Nucleus accumbens (tissue), 56 donors: ENCODE measurements at places on chromosomes 12 and 14.

DNA sequence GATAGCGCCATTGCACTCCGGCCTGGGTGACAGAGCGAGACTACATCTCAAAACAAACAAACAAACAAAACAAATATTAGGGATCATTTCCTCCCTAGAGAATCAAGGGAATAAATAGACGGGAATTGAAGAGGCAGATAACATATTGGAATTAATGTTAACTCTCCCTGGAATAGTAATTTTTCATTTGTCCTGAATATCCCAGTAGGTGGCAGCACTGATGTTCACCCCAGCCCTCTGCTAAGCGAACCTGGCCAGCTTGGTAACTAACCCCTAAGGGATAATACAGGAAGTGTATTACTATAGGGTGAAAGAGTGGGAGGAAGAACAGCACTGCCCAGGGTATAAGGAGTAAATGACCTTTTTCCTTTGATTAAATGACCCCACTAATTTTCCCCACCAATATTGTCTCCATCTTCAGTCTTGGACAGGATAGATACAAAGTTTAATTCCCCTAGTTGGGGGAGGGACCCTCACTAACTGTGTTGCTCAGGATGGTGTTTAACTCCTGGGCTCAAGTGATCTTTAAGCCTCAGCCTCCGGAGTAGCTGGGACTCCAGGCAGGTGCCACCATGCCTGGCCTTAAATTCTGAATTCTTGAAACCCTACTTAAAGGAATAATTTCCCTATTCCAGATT is 40.5 kb downstream of the SLC2A14 start:
- no peak for DNase-seq

DNA sequence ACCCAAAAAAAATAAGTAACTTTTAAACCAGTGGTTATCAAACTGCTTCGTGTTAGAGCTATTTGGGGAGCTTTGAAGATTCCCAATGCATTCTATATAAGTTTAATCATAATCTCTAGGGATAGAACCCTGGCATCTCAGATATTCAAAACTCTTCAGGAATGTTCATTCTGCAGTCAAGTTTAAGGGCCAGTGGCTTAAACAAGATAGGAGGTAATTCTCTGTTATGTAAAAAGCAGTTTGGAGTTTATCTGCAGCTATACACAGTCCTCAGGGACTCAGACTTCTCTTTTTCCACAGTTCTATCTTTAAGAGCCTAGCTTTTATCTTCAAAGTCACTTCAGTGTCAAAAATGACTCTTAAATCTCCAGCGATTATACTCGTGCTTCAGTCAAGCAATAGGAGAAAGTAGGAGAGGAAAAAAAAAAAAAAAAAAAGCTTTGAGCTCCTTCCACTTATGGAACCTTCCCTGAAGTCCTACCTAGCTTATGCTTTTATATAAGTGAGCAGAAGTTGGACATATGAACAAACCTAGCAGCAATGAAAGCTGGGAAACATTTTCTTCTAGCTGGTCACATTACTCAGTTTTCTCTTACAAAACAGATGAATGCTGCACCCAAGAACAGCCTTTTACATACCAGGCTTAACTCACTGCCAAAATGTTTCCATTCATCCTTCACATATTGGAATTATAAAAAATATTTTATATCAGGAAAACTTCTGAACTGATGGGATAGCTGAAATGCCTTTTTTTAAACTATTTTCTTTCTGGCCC is 302.8 kb downstream of the FSCB start:
- no peak for DNase-seq

GRCh38 chr12:66692170-66692569 is 13.3 kb upstream of the GRIP1 start:
- no peak for DNase-seq

DNA sequence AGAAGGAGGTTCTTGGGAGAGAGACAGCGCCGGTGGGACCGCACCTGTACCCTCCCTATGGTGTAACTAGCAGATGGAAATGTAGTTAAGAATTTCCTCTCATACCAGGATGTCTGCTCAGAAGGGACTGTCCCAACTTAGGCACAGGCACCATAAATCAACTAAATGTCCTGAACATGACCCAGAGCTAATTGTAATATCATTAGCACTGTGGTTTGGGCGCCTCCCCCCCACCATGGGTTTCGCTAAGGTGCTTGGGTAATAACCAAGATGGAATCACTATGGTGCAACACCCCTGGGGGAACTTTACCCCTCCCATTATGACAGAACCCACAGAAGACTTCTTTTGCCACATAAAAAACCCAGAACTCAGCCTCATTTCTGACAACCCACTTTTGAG is 15.9 kb downstream of the ZNF641 start:
- DNase-seq: no peak

GRCh38 chr12:64912516-64913255 is 88.2 kb downstream of the TBC1D30 start:
- DNase-seq: no peak

- DNase-seq: no peak
Measured at GRCh38 chr12:50394469-50395029, 1.9 kb downstream of the FAM186A start.

- DNase-seq: no peak
Measured at GRCh38 chr12:132550830-132551640, 59.3 kb downstream of the LRCOL1 start.

- no peak for DNase-seq
Measured at GRCh38 chr12:95740751-95741150, 49.8 kb downstream of the NTN4 start.

- no peak for DNase-seq
Measured at GRCh38 chr12:124097701-124098100, 124.7 kb downstream of the ZNF664 start.

DNA sequence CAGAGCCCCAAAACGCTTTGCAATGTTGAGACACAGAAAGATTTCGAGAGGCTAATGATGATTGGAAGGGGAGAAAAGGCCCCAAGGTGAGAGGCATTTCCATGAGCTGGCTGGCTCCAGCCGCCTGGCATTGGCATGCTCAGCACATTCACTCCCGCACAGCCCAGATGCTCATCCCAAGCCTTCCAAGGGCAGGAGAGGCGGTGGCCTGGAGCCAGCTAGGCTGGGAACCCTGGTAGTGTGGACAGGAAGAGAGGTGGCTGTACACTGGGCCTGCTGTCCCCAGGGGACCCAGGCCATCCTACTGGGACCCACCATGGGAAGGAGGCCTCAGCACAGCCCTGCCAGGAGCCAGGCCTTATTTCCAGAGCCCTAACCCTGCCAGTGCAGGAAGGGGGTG is 72.2 kb downstream of the SPTB start:
- DNase-seq: no peak

DNA sequence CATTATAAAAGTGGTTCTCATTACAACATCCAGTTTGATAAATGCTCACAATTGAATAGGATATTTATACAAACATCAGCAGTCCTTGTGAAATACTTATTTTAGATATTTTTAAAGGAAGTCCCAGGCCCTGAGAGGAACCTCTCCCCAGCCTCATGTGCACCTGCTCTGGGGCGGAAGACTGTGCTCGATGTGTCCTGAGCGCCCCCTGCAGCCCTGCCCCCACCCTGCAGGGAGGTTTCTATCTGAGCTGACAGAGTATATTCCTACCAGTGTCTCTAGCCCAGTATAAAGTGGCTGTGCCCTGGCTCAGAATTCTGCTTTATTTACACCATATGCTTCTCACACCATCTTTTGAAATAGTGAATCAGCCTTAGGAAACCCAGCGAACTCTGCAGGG is 1349.1 kb downstream of the TMEM121 start:
- no peak for DNase-seq

DNA sequence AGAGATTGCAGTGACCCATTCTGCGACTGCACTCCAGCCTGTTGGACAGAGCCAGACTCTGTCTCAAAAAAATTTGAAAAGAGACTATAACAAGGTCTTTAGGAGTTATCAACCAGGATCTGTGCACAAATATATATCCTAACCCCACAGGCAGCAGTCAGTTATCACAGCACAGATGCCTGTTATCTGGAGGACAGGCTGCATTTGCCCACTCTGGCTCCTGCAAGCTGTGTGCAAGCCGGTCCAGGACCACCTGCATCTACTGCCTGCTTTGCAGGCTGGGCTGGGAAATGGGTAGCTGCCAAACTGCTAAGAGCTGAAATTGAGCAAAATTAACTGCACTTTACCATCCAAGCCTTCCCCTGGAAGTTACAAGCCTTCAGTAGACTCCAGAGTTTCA is 21.4 kb upstream of the RCOR1 start:
- DNase-seq: no peak

GRCh38 chr12:71214511-71215285 is 56.9 kb upstream of the TSPAN8 start:
- no peak for DNase-seq

- no peak for DNase-seq
Measured at GRCh38 chr12:7856516-7856915, 16.2 kb downstream of the SLC2A14 start.

- no peak for DNase-seq
Measured at GRCh38 chr14:67882986-67883555, 63.5 kb downstream of the RAD51B start.

GRCh38 chr14:23392613-23393012 is 15.5 kb downstream of the MYH6 start:
- DNase-seq: no peak

- no peak for DNase-seq
Measured at GRCh38 chr12:130127532-130127911, 34.7 kb upstream of the FZD10 start.

GRCh38 chr12:8590842-8591545 is 21.7 kb downstream of the AICDA start:
- no peak for DNase-seq

DNA sequence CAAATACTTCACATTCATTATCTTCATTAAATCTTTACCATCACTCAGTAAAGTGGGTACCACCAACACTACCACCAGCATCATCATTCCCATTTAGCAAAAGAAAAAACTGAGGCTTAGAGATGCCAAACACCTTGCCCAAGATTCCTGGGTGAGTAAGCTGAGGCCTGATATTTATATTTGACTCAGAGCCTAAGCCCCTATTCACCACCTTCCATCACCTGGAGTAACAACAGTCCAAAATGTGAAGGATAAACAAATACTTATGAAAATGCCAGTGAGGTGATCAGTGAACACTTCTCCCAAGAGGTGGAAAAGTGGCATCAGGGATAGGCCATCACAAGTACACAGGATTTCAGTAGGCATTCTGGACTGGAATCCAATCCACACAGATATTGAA is 3.7 kb downstream of the SLC38A1 start:
- no peak for DNase-seq

DNA sequence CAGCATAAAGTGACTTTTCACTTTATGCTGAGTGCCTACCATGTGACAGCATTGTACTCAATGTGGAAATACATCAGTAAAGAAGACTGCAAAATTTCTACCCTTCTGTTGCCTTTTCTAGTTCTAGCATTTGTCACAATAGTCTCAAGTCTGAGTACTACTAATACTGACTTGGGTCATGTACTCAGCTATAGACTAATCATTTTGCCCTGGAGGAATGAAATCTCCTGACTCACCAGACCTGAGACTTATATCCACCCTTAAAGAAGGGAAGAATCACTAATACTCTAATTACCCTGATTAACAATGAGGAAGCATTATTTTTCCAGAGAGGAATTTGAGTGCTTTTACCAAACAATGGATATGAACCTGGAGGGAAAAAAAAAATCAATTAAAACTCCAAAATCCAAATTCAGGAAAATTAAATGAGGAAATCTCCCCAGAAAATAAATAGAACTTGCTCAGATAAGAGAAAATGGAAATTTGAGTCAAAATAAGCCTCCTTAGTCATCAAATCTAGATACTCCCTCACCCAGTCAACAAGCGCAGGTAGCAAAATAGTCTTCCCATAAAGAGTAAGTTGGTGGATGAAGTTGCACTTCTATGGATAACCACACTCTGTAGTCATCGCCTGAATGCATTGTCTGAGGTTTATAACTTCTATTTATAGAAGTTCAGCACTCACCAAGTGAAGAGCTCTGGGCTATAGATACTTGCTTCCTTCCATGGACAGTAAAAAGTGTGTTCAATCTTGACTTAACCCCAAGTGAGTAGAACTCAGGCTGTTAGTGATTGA is 386.6 kb downstream of the SYT1 start:
- no peak for DNase-seq

DNA sequence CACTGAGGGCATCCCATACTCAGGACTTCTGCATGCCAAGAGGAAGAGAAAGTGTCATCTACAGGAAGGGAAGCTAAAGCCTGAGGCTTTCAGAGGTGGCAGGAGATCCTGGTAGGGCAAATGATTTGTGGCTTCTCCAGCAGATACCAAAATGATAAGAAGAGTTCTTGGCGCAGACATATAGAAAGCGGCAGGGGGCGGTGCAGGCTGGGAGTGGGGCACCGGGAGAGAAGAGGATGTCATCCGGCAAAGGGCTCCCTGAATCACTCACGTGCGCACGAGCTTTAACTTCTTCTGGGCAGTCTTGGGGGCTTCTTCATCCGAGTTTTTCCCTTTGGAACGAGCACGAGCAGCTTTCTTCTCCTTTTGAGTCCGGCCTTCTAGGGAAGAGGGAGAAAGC is 5.2 kb upstream of the ACRBP start:
- no peak for DNase-seq

DNA sequence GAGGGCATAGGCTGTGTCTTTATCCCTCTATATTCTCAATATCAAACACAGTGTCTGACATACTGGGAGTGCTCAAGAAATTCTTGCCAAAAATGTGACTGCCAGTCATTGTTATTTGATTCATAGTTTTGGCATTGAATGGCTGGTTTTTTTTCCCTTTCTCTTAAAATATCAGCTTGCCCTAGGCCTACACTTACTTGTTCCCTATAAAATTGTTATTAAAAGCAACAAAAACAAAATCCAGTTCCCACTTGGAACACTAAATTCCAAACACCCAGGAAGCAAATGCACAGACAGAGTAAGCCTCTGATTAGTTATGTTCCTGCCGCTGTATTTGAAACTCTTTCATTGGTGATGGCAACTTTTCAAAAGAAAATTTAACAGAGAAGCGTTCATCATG is 110.7 kb downstream of the WIF1 start:
- DNase-seq: no peak

GRCh38 chr12:2688381-2688931 is 106.3 kb upstream of the FKBP4 start:
- no peak for DNase-seq

DNA sequence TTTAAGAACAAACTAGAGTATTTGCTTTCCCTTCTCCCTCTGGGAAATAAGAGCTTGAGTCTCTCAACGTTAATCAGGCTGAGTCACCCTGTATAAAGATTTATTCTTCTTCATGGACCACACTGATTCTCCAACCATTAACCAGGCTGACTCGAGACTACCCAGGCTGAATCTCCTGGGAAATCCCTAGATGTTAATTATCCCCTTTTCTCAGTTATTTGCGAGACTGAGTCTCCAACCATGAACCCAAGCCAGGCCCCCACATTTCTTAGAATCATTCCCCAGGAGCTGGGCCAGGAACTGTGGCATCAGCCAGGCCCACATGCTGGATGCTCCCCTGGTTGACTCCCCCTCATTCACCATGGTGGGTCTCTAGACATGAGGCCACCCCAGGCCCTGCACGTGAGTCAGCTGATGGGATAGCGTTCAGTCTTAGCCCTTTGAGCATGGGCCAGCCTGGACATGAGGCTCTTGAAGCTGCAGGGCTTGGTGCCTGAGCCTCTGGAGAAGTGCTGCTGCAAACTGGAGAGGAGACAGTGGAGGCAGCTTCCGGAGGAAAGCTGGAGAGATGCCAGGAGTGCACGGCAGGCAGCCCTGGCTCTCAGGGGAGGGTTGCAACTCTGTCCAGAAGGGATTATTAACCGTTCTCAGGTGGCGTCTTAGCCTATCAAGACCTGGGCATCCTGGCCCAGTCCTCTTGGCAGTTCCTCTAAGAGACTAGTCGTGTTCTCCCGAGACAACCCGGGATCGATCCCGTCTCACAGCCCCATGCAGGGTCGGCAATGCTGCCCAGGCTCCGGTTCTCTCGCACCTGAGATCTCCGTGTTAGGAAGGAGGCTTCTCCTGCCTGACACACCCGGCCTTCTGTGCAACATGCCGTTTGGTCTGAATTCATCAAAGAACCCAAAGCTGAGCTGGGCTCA is 296.6 kb downstream of the ADGRD1 start:
- no peak for DNase-seq
